ENCODE measurements at places on chromosomes 5 and 9.

DNA sequence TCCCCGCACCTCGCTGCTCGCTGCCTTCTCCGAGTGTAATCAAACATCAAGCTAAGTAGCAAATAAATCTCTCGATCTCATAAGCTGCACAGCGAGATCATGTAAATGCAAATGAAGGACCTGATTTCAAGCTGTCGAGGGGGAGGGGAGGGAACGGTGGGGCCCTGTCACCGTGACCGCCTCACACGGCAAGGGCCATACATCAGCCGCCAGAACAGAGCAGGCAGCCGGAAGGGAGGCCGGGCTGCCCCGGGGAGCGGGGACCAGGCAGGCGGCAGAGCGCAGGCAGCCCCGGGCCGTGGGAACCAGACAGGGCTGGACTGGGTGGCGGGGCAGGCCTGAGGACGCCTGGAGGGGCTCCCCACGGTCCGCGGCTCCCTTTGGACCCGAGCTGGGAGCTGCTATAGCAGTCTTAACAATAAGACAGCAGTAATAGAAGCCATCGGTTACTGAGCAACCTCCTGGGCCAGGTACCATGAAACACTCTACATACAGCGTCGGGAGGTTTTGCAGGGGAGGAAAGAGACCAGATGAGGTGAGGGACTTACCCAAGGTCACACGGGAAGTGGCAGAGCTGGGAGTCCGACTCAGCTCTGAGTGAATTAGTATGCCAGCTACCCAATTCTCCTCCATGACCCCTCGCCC, 76.8 kb downstream of the CFAP77 start:
- no peak for DNase-seq

DNA sequence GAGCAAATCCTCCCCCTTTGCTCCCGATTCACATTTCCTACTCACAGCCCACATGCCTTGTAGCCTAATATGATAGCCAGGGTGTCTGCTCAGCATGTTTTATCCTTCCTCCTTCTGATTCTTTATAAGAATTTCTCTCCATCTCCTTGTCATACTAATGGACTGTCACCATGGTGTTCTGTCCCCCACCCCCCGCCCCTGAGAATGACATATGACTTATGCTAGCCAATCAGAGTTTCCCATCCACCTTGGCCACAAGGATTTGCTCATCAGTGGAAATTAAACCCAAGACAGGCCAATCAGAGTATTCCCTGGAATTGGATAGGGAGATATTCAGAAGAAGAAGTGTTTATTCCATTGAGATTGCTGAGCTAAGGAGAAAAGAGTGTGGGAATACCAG, 16.0 kb downstream of the ABLIM3 start:
- DNase-seq: no peak

- no peak for DNase-seq
Measured at GRCh38 chr5:73718762-73719161, 92.8 kb downstream of the ARHGEF28 start.

GRCh38 chr5:56900395-56900794, 9.0 kb upstream of the SETD9 start:
- peak; percentile 47 for DNase-seq

DNA sequence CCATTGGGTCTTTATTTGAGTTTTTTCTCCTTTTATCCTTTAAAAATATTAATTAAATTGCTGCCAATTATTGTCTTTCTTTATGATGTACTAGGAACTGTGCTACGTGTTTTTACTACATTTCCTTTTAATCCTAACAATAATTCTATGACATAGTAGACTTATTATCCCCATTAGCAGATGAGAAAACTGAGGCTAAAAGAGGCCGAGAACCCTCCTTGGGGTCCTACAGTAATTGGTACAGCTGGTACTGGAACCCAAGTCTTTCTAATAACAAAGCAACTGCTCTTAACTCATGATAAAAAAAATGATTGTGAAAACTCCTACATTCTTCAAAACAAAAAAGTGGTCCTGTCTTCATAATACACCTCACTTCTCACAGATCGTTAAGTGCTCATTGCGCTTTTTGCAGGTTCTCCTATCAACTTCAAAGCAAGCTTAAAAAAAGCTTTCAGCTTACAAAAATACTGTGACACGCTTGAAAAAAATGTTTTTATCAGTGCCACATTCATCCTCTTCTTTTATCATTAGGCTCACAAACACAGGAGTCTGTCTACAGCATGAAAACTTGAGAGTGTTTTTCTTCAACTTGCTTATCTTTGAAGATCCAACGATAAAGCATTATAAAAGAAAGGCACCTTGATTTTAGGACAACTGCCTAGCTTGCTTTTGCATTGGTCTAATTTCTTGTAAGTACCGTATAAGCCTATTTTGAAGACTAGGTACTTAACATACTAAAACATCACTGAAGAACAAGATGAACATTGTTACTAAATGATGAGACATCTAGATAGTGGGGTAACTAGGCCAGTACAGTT, 32.4 kb downstream of the FYB1 start:
- peak; percentile 44 for DNase-seq

DNA sequence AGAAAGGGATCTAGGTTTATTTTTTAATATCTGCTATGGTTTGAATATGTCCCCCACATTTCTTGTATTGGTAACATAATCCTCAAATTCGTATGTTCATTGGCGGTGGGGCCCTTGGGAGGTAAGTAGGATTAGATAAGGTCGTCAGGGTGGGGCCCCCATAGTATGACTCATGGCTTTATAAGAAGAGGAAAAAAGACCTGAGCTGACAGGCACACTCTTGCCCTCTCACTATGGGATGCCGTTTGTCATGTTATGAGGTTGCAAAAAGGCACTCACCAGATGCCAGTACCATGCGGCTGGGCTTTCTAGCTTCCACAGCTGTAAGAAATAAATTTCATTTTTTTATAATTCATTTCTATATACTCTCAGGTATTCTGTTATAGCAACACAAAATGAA, 67.3 kb upstream of the SGCD start:
- DNase-seq: no peak

DNA sequence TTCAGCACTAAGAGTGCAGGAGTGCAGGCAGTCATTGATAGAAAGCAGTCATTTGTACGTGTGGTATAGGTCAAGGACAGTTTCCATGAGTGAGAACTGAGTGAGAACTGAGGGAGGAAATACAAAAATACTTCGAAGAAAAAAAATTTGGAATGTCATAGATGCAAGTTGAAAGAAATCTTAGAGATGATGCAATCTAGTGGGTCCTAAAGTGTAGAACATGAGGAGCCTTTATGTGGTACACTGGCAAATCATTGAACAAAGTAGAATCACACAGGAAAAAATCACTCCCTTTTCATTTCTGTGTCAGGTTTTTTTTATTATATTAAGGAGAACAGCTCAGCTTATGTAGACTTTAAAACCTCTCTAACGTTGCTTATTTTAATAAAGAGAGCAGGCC, 26.4 kb upstream of the SLC1A1 start:
- no peak for DNase-seq

DNA sequence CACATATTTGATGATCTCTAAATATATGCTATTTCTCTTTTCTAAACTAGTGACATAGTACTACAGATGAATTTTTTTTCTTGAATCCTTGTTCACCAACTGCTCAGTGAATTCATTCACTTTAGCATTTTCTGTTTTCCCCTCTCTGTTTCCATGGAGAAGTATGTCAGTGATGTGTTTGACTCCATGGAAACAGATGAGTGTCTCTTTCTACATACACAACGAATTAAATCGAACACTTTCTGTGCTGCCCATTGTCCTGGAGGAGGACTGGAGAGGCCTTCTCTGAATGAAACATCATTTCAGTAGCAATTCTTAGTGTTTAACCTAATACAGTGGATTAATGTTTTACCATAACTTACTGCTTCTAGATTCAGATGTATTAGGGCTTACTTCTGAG, 9.5 kb downstream of the INVS start:
- DNase-seq: peak; percentile 59

DNA sequence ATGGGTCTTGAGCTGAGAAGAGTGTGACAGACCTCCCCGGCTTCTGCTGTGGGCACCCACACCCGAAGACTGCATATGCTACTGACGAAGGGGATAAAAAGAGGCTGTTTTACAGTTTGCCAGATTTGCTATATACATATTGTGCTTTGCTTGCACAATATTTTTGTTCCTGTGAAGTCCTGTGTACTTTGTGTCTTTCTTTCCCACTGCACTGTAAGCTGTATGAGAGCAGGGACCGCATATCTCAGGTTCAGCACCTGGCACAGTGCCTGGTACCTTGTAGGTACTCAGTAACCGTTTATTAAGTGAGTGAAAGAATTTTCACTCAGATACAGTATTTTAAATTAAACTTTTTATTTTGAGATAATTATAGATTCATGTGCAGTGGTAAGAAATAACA, 8.2 kb upstream of the GARNL3 start:
- no peak for DNase-seq

- DNase-seq: no peak
Measured at GRCh38 chr5:59035681-59036080, 452.8 kb downstream of the RAB3C start.

- no peak for DNase-seq
Measured at GRCh38 chr5:180346358-180346757, 6.8 kb downstream of the GFPT2 start.

DNA sequence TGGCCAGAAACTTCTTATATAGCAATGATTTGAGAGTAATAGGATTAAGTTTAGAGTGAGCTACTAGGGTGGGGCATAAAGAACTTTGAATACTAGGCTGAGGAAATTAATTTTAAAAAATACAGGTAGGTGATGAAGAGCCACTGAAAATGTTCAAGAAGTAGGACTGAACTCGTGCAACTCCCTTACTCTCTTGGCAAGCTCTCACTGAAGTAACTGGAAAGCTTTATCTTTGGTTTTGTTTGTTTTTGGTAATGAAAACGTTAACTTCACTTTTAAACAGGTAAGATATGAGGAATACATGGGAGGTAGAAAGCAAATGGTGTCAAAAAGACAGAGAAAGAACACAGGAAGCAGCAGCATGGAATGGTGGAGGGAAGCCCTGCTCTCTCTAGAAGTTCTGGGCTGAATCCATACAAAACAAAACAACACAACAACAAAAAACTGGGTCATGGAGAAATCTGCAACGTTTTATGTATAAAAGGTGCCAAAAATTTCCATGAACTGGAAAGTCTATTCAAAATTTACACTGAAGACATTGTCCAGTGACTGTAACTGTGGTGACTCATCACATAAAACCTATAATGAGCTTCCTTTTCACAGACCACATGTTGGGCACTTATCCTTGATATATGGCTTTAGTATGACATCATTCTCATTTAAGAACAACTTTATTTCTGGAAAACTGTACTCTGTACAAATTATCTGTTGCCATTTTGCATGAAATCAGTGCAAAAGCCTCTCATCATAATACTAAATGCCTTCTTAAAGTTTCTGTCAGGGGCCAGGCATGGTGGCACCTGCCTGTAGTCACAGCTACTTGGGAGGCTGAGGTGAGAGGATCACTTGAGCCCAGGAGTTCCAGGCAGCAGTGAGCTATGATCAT, 91.2 kb upstream of the CHD1 start:
- peak; percentile 49 for DNase-seq

- DNase-seq: no peak
Measured at GRCh38 chr9:124593651-124594058, 86.5 kb upstream of the NR5A1 start.

DNA sequence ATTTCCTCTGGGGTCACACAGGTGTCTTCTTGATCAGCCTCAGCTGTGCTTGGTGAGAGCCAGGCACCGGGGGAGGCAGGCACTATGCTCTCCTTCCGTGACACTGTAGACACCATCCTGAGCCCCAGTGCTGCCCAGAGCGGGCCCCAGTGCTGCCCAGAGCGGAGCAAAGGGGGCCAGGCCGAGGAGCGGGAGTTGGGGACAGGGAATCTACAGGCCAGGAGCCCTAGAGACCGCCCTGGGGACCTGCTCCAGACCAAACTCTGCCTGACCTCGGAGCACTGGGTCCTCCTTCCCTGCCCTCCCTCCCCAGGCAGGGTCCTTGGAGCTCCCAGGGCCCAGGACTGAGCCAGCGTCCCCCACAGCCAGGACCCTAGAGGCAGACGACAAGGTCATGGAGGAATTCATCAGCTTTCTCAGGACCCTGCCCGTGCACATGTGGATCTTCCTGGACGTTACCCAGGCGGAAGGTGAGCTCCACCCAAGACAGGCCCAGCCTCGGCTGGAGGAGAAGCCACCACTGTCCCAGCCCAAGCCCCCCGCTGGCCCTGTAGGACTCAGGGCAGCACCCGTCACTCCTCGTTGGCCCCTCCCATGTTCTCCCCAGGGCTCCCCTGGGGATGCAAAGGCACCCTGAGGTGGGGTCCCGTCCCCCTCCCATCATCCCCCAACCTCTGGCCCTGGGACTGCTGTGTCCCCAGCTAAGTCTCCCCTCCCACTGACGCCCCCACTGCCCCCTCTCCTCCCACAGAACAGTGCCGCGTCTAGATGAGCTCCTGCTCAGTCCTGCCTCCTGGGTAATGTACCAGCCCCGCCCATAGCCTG, 30.2 kb downstream of the PAEP start:
- DNase-seq: no peak

DNA sequence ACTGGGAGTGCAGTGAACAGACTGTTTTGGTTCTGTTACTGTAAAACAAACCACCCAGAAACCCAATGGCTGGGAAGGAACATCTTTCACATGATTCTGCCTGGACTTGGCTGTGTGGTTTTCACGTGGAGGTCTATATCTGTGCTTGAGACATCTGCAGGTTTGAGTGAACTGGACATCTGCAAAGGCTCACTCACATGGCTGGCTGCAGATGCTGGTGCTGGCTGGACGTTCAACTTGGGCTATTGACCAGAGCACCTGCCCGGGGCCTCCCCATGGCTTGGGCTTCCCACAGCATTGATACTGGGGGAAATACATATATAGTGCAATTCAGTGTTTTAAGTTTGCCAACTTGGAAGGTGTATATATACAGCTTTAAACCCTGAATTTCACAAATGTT, 6.8 kb downstream of the CTSL start:
- DNase-seq: no peak

- DNase-seq: no peak
Measured at GRCh38 chr9:113530022-113530635, 66.6 kb downstream of the RGS3 start.

- DNase-seq: no peak
Measured at GRCh38 chr9:121013911-121014310, 36.2 kb downstream of the C5 start.

DNA sequence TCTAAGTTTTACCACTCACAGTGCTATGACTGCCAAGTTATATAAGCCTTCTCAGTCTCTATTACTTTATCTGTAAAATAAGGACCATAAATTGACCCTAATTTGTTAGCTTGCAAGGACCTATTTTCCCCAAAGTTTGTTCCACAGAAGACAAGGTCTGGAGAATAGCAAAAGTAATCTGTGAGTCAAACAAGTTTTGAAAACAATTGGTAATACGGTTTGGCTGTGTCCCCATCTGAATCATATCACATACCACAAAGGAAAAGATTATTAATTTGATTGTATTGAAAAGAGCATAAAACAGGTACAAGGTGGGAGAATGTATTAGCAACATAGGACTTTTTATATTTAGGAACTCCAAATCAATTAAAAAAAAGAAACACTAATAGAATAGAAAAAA, 124.0 kb upstream of the TARS1 start:
- DNase-seq: no peak
